ENCODE measurements at places on chromosomes 3 and 15.

- no peak for DNase-seq
These were observed 94.0 kb upstream of the MEX3B start for GRCh38 chr15:82139823-82140268.

DNA sequence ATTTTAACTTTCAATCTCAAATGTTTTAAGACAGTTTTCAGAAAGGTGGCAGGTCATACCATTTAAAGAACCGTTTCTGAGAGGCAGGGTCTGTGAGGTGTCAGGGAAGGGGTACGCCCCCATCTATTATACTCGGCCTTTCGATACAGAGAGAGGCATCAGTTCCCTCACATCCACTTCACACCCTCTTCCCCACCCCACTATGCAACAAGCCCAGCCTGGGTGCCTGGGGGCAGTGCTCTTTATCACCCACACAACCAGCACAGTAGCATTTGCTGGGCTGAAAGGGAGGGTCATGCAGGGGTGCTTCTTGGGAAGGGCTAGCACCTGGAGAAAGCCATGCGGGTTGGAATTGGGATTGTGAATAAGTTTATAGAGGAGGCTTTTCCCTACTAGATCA, 56.0 kb upstream of the KCNMB2 start:
- DNase-seq = no peak

GRCh38 chr15:64010719-64011118, 35.6 kb downstream of the DAPK2 start:
- no peak for DNase-seq

DNA sequence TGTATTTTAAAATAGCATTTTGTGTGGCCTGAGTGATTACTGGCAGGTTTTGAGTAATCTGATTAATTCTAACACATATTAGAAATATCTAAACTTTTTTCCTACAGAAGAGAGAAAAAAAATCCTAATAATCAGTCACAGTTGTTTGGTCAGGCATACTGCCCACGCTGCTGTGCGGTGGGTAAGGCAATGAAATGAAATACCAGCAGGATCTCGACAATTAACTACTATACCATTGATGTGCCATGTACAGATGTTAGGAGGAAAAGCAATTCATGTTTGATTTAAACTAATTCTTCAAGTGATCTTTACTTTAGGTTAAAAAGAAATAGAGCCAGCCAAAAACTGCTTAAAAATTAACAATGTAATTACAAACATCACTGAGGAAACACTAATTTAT, 5.2 kb downstream of the GRAMD2A start:
- DNase-seq = no peak

GRCh38 chr15:85397151-85397550, 16.7 kb downstream of the AKAP13 start:
- DNase-seq = no peak

GRCh38 chr3:9955067-9955502, 2.9 kb upstream of the PRRT3 start:
- no peak for DNase-seq

DNA sequence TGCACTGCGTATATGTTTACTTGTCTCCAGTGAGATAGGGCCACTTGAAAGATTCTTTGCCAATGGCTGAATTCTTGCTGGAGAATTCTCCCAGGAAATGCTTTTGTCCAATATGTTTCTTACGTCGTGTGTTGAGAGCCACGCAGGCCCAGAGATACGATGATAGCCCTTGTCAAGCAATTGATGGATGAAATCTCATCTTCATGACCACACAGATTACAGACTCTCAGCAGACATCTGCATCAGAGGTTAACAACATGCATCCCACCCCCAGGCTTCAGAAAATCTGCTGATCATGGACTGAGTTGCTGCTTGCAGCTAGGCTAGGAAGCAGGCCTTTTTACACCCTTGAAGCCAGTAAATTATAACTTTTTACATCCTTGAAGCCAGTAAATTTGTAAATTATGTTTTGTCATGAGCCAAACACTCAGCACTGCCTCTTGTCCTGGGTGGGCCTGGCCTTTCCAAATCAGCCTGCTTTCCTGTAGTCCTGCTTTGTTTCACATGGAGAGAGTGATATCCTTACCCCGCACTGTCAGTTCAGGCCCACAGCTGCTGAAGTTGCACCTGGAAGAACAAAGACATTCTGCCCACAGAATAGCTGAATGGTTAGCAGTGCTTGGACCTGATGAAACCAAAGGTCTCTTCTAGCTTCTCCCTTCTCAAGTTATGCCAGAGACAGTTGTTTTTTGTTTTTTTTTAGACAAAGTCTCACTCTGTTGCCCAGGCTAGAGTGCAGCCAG, 84.4 kb downstream of the GPR156 start:
- no peak for DNase-seq

- DNase-seq = no peak
These were observed 630.8 kb upstream of the KCNMB2 start for GRCh38 chr3:177905173-177906125.

DNA sequence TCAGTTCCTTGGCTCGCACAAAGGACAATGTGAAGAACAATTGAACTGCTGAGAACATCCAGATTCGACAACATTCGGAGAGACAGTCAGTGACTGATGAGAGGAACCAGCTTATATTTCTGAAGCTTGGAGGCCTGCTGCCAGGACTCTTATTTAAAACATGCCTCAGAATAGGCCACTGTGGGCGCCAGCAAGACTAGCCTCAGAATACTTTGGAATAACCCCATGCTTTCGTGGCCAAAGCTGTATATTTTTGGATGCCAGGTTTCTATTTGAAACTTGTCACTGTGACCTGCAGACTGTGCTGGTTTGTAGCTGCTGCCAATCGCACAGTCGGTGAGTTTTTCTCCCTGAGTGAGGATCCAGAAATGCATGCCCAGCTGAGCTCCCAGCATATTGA, 129.9 kb upstream of the UBE3A start:
- DNase-seq = no peak

GRCh38 chr3:153679714-153680113, 441.5 kb upstream of the ARHGEF26 start:
- DNase-seq = no peak

DNA sequence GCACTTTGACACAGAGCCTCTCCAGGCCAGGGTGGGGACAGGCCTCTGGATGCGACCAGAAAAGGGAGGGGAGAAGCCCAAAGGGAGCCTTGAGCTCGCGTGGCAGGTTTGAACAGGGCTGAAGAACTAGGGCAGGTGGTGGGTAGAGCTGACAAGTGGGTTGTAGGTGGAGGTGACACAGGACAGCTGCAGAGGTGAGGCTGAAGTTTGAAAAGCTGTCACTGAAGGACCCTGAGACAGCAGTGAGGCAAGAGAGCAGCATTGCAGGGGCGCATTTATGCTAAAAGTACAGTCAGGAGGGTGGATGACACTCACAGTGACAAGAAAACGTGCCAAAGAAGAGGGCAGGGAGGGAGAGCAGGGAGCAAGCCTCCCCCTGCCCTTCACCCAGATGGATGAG, 21.8 kb upstream of the EPB42 start:
- DNase-seq = no peak

DNA sequence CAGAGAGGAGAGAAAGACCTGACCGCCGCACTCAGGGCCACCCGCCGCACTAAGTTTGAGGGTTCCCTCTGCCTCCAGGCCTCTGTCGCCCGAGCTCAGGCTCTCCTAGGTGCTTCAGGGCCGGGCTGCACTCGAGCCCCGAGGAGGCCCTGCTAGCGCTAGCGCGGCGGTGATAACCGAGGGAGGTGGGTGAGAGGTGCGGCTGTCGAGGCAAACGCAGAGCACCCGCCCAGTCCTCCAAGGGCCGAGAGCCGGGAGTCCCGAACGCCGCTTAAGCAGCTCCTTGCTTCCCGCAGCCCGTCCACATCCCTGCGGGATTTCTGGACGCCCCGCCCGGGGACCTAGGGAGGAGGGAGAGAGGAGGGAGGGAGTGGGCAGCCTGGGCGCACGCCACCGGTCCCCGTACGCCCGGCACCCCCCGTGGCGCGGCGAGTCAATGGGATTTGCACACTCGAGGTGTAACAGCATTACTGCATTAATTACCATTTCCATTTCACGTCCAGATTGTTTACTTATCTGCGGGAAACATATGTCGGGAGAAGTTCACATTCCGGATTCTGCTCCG, 6.8 kb downstream of the SOX14 start:
- DNase-seq = no peak

- DNase-seq = no peak
These were observed 8.4 kb upstream of the DHX30 start for GRCh38 chr3:47794544-47794943.
